ENCODE measurements at places on chromosomes 1 and 21.

DNA sequence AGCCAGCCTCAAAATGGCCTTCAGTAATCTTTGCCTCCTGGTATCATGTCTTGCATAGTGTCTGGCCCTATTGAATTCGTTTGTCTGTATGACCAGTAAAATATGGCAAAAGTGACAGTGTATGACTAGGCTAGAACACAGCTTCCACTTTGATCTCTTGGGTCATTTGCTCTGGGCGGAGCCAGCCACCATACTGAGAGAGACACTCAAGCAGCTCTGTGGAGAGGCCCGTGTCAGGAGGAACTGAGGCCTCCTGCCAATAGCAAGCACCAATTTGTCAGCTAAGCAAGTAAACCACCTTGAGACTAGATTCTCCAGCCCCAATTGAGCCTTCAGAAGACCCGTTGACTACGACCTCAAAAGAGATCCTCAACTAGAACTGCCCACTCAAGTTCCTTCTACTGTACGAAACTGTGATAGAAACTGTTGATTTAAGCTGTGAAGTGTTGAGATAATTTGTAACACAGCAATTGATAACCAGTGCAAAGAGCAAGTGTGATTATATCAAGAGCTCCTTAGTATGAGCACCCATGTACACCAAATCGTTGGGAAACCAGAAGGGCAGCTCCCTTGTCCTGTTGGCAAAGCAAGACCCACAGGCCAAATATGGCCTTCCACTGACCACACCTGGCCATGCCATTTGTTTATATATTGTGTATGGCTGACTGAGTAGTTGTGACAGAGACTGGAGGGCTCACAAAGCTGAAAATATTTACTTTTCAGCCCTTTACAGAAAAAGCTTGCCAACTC lies 52.7 kb upstream of the SERBP1 start:
- H3K4me1 ChIP-seq = no peaks in the 10 kb centered on the region
- H3K4me3 ChIP-seq = no peak overlapping the region
- DNase-seq = no peak
- H3K36me3 ChIP-seq = no peaks in the 10 kb centered on the region

- H3K4me1 ChIP-seq = peaks cover 21% of the 10 kb centered on the region
- H3K27ac ChIP-seq = no peak within 1 kb of the TSS
- H3K36me3 ChIP-seq = no peaks in the 10 kb centered on the region
- peaks cover 16% of the 10 kb centered on the region for H3K27me3 ChIP-seq
Observed at GRCh38 chr1:1435106-1435903, at the start of gene VWA1. VWA1 (plus strand) TSS chr1:1435690; CDS start chr1:1435749, 59 bp downstream.

DNA sequence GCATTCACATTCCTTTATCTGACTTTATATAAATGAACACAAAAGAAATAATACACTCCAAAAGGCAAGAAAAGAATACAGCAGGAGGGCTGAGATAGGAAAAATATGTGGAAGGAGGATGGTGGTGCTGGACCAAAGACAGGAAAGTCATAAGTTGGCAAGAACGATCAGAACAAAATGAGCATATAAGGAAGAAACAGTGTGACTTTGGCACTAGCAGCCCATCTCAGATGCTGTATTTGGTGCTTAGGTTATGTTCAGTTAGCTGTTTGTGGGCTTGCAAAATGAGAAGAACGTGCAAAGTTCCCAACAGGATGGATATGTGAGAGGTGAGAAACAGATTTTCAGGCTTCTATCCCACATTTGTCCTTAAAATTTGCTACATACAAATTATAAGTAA lies 719.8 kb upstream of the ADGRL4 start:
- H3K27ac ChIP-seq = no peak overlapping the region
- no peaks in the 10 kb centered on the region for H3K4me1 ChIP-seq
- no peak overlapping the region for H3K4me3 ChIP-seq
- no peaks in the 10 kb centered on the region for H3K36me3 ChIP-seq

DNA sequence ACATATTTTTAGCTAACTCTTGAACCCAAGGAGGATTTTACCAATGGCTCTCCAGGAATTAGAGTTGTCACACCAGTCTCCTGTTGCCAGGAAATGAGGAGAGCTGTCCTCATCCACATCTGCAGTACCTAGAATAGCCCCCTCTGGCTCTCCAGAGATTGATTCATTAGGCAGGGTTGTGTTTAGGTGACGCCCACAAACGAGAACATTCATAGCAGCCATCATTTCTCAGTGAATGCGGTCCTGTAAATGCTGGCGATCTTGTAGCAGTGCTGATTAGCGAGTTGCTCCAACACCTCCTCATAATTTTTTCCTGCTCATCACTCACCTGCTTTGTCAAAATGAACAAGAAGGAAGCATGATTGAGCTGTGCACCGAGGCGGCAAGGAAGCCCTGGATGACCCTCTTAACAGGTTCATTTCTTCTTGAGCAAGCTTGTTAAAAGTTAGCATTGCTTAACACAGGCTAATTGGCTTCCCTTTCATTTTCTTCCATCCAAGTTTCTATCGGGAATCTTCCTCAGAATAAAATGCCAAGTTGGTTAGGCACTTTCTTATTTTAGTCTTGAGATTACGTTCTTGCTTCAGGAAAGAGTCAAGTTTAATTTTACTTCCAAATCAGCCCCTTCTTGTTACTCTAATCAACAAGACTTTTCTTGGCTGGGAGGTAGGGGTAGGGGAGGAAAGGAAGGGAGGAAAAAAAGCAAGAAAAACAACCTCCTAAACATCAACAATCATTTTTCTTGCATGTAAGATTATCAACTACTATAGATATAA lies 16.5 kb upstream of the KLHDC8A start:
- no peaks in the 10 kb centered on the region for H3K36me3 ChIP-seq
- DNase-seq = no peak
- no peak overlapping the region for H3K4me3 ChIP-seq
- peaks cover 4% of the 10 kb centered on the region for H3K27me3 ChIP-seq
- H3K27ac ChIP-seq = no peak overlapping the region

DNA sequence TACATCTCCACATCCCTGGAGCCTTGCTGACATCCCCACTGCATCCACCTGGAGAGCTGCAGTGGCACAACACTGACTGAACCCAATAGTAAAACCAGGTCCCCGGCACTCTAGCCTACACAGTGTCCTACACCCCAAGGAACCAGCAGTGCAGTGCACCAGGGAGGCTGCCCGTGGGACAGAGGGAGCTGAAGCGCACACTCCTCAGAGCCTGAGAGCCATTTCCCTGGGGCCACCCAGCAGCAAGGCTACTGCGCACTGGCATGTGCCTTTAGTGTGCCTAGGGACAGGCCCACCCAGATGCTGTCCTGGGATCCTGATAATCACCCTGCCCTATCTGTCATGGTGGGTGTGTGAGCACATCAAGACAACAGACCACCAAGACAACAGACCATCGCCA lies 31.9 kb downstream of the NSL1 start:
- no peak overlapping the region for H3K27ac ChIP-seq
- H3K36me3 ChIP-seq = peaks cover 17% of the 10 kb centered on the region
- peaks cover 3% of the 10 kb centered on the region for H3K4me1 ChIP-seq
- H3K27me3 ChIP-seq = no peaks in the 10 kb centered on the region

DNA sequence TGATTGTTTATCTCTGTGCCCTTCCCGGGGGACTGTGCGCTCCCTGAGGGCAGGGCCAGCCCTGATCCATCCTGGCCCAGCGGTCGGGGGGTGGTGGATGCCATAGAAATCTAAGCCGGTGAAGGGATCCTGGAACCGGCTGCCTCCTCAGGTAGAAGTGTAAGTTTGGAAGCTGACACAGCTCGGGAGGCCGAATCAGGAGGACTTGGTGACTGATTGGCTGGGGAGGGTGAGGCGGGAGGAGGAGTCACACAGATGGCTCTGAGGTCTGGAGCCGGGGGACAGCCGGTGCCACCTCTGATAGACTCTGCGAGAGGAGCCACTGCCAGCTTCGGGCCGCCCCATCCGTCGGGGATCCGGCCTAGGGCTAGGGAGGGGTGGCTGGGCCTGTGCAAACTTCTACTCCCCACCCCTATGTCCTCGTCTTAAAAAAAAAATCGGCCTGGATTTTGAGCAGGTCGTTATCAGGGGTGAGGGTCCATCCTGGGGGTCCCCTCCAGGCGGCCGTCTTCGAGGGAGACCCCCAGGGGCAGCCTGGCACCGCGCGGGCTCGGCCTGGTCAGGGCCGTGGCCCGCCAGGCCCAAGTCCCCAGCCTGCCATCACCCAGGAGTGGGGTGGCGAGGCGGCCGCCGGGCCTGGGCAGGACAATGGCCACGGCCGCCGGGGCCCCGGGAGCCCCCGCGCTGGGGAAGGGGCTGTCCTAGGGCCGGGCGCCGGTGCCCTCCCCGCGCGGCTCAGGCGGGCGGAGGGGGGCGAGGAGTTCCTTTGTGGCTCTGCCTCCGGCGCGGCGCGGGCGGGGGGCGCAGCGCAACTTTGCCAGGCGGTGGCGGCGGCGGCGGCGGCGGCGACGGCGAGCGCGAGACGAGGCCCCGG lies 708 bp upstream of the ZNF362 start:
- H3K4me1 ChIP-seq = peaks cover 32% of the 10 kb centered on the region
- peak; percentile 41 for DNase-seq
- H3K36me3 ChIP-seq = no peaks in the 10 kb centered on the region
- H3K27ac ChIP-seq = peak overlapping the region; percentile 41
- H3K4me3 ChIP-seq = peak overlapping the region; percentile 79

GRCh38 chr1:61121631-61122030 lies 39.3 kb downstream of the NFIA start:
- H3K36me3 ChIP-seq = no peaks in the 10 kb centered on the region
- H3K4me3 ChIP-seq = no peak overlapping the region
- DNase-seq = no peak
- H3K4me1 ChIP-seq = peaks cover 18% of the 10 kb centered on the region
- no peak overlapping the region for H3K27ac ChIP-seq
- H3K27me3 ChIP-seq = peaks cover 6% of the 10 kb centered on the region

DNA sequence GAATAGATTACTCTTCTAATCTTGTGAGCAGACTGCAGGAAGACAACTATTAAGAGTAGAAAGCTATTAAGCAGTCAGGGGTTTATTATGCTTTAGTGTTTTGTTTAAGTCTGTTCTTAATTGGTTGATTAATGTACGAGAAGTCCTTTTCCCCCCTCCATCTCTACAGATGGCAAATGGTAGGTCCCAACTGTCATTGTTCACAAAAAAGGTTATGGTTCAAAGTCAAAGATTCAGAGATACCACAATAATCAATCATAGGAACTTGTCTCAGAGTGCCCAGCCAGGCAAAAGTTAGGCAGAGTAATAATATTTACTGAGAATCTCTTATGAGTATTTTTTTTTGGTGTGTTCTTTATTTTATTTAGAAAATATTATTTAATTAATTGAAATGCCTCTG lies 26.8 kb downstream of the NFIA start:
- H3K4me1 ChIP-seq = peaks cover 23% of the 10 kb centered on the region
- H3K27ac ChIP-seq = no peak overlapping the region
- peaks cover 4% of the 10 kb centered on the region for H3K27me3 ChIP-seq
- no peak overlapping the region for H3K4me3 ChIP-seq
- no peak for DNase-seq

DNA sequence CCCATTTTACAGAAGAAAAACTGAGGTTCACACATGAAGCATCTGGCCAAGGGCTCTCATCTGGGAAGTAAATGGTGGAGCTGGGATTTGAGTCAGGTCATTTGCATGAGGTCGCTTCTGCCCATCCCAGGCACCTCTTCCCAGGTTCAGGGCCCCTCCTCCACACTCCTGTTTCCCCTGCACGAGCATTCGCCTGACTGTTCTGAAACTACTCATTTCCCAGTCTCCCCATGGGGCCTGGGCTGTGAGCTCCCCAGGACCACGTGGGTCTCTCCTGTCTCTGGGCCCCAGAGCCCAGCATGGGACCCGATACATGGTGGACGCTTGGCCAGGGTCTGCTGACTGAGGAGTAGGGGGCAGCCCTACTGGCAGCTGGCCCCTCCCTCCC lies 360.8 kb downstream of the MATN1 start:
- H3K4me3 ChIP-seq = no peak overlapping the region
- no peaks in the 10 kb centered on the region for H3K36me3 ChIP-seq
- peaks cover 3% of the 10 kb centered on the region for H3K27me3 ChIP-seq
- DNase-seq = no peak
- H3K27ac ChIP-seq = no peak overlapping the region
- no peaks in the 10 kb centered on the region for H3K4me1 ChIP-seq

- no peaks in the 10 kb centered on the region for H3K27me3 ChIP-seq
- no peaks in the 10 kb centered on the region for H3K36me3 ChIP-seq
- peaks cover 5% of the 10 kb centered on the region for H3K4me1 ChIP-seq
- H3K27ac ChIP-seq = no peak overlapping the region
- no peak for DNase-seq
Observed at GRCh38 chr1:210647406-210648333, 319.0 kb downstream of the HHAT start.

DNA sequence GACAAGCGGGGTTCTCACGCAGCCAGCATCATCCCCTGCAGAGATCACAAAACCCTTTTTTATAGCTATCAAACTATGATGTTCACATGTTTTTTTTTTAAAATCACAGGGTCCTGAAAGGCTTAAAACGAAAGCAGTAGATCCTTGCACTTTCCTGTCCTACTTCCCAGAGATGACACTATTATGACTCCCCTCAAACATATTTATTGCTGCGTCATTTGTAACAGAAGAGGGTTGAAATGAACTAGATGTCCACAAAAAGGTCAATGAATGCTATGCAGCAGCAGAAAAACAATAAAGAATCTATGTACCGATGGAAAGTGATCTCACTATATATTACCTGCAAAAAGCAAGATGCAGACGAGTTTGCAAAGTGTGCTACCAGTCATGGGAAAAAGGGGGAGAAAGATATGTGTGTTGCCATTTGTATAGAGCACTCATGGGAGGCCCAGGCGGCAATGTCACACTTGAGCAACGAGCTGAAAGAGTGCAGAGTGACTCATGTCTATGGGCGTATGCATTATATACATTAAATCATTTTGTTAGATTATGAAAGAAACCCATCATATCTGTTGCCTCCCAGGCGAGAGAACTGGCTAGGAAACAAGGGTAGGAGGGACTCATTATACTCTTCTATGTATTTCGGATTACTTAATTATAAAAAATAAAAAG lies 68.9 kb upstream of the PARP1 start:
- H3K36me3 ChIP-seq = no peaks in the 10 kb centered on the region
- H3K4me1 ChIP-seq = peaks cover 13% of the 10 kb centered on the region
- H3K27me3 ChIP-seq = peaks cover 1% of the 10 kb centered on the region
- no peak overlapping the region for H3K4me3 ChIP-seq
- no peak overlapping the region for H3K27ac ChIP-seq

- no peaks in the 10 kb centered on the region for H3K36me3 ChIP-seq
- H3K27ac ChIP-seq = no peak overlapping the region
- H3K4me3 ChIP-seq = no peak overlapping the region
- peaks cover 48% of the 10 kb centered on the region for H3K4me1 ChIP-seq
Observed at GRCh38 chr1:37040773-37041172, 6.5 kb upstream of the GRIK3 start.

GRCh38 chr1:182111496-182111895 lies 50.0 kb upstream of the ZNF648 start:
- no peaks in the 10 kb centered on the region for H3K36me3 ChIP-seq
- H3K27me3 ChIP-seq = no peaks in the 10 kb centered on the region
- H3K4me1 ChIP-seq = peaks cover 23% of the 10 kb centered on the region
- DNase-seq = no peak
